NAMALWA (cell line): ENCODE measurements at places on chromosomes 13 and 19.
A peak's percentile ranks its signal among the peaks of the same experiment; 100 is the strongest.

DNA sequence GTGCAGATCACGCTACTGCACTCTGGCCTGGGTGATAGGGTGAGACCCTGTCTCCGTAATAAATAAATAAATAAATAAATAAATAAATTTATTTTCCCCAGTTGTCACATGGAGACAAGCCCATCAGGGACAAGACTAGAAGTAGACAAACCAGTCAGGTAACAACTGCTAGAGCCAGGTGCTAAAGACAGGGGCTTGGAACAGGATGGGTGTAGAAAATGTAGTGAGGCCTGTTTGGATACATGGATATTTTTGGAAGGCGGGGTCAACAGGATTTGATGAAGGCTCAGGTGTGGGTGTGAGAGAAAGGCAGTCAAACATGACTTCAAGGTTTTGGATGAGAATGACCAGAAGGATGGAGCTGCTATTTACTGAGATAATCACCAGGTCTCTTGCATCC is 27.7 kb upstream of the TPM4 start:
- DNase-seq, result no peak

DNA sequence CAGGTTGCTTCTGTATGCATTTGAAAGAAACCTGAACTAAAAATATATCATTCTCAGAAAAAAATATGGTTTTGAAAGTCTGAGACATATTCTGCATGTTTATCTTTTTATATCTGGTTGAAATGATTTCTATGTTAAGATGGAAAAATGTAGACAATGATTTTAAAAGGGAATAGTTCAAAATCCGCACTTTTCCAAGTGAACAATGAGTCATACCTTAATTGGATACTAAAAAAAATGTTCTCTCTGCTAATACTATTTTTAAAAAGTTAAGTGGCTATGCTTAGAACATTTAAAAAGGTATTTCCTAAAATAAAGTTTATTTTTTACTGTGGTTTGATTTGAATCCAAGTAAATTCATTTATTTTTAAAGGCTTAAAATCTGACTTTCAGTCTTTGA is 801.4 kb downstream of the SLITRK6 start:
- no peak for DNase-seq

DNA sequence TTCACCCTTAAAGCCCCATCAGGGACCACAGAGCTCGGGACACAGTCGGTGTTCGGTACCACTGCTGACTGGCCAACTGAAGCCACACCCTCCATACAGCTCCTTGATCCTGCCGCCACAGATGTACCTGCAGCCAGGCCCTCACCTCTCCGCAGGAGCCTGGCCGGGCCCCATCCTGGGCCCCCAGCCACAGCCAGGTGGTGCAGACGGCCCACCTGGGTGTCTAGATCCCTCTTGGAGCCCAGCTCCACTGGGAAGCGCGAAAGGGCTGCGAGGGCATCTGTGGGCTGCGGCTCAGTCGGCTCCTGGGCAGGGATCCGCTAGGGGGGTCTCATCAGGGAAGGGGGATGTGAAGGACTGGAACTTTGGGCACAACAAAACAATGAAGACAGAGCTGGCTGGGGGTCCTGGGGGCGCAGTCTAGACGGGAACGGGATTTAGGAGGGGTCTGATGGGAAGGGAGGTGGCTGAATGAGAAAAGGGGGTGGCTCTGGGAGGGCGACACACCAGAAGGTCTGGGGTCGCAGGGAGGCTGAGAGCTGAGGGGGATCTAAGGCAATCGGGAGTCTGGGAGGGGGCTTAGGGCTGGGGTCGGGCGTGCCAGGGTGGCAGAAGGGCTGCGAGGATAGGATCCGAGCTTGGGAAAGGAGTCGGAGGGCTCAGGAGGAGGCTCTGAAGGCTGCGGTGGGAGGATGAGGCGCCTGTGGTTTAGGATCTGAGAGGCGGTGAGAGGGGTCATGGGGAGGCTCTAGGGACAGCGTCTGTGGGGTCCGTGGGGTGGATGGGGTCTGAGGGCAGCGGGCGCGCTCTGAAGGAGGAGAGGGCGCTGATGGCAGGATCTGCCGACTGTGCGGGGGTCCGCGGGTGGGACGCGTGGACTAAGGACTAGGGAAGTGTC is 15.8 kb downstream of the PRODH2 start:
- no peak for DNase-seq

GRCh38 chr13:105365021-105365550 is 1170.4 kb downstream of the EFNB2 start:
- no peak for DNase-seq

GRCh38 chr13:23695711-23696464 is 125.7 kb downstream of the TNFRSF19 start:
- DNase-seq, result no peak

DNA sequence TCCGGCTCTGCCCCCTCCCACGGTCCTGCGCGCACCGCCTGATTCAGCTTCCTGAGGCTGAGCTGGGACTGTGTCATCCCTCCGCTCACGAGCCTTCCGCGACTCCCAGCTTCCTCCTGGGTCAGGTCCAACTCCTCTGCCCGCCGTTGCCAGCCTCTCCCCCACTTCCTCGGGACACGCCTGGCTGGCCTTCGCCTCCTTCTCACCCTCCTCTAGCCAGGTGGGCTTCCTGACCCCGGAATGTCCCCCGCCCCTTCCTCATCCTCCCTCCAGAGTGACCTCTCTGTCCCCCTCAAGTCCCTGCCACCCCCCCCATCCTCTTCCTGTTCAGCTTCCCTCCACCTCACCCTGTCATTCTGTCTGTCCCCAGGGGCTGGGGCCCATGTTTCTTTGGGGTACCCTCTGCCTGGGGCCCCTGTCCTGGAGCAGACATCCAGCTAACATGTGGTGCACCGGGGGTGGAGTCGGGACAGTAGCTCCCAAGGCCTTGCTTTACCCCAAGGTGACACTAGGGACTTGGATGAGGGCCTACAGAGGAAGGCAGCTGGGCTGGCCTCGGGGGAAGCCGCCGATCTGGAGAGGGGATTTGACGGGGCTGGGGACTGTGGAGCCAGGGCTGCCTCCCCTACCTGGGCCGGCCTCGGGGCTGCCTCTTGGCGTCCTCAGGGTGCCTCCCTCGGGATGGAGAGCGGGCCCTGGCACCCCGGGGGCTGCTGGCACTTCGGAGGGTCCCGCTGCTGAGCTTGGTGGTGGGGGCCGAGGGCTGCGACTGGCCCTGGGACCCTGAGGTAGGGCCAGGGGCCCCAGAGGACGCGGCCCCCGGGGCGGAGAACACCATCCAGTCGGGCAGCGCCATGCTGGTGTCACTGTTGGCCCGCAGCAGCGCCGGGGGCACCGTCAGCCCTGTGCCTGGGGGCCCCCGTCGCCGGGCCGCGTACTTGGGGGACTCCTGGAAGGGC is 16.5 kb downstream of the SHANK1 start:
- DNase-seq, result no peak

- no peak for DNase-seq
Measured at GRCh38 chr19:42290136-42290522, 11.8 kb upstream of the PRR19 start.

DNA sequence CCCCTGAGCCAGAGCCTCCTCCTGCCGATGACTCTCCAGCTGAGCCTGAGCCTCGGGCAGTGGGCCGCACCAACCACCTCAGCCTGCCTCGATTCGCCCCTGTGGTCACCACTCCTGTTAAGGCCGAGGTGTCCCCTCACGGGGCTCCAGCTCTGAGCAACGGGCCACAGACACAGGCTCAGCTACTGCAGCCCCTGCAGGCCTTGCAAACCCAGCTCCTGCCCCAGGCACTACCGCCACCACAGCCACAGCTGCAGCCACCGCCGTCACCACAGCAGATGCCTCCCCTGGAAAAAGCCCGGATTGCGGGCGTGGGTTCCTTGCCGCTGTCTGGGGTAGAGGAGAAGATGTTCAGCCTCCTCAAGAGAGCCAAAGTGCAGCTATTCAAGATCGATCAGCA is 3.6 kb downstream of the KMT2B start:
- no peak for DNase-seq

GRCh38 chr13:110923777-110924638 is 9.1 kb upstream of the ANKRD10 start:
- DNase-seq, result no peak

GRCh38 chr13:20461860-20462532 is 63.7 kb downstream of the CRYL1 start:
- no peak for DNase-seq

- no peak for DNase-seq
Measured at GRCh38 chr13:81442904-81443303, 1102.0 kb upstream of the SPRY2 start.

GRCh38 chr13:107124129-107124718 is 556.3 kb upstream of the ARGLU1 start:
- peak; percentile 49 for DNase-seq

GRCh38 chr13:79782541-79783205 is 301.7 kb downstream of the NDFIP2 start:
- no peak for DNase-seq

GRCh38 chr13:79320433-79320832 is 85.6 kb downstream of the RBM26 start:
- DNase-seq, result no peak

- DNase-seq, result no peak
Measured at GRCh38 chr13:74221752-74222151, 87.5 kb upstream of the KLF12 start.

GRCh38 chr19:1017115-1017905 is 3.6 kb downstream of the TMEM259 start:
- DNase-seq, result no peak
